Stimulated activated effector memory CD8-positive, alpha-beta T cell treated with anti-CD3 and anti-CD28 coated beads, Interleukin-12 subunit alpha, Interleukin-12 subunit beta, amount 100 ng/mL, for 72 hours (primary cell): ENCODE measurements at places on chromosomes 3 and 15.

DNA sequence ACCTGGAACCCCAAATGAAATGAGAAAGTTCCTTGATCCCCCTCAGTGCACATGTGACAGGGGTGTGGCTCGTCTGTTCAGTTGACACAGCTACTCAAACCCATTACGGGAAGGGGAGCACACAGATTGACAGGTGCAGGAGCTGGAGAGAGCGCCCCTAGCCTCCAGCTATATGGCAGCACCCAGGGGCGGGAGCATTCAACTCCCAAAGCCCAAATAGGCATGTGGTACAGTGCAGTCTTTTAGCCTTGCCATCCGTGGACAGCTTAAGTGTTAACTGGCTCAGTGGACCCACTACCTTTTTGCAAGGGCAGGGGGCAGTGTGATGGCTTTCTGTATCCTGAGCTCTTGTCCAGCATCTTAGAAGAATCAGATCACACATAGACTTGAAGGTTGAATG, 1374.2 kb upstream of the ALCAM start:
- no peak for DNase-seq

- no peak for DNase-seq
Observed at GRCh38 chr3:12353796-12354525, 65.1 kb downstream of the PPARG start.

- DNase-seq: no peak
Observed at GRCh38 chr3:550471-550870, 353.9 kb downstream of the CHL1 start.

DNA sequence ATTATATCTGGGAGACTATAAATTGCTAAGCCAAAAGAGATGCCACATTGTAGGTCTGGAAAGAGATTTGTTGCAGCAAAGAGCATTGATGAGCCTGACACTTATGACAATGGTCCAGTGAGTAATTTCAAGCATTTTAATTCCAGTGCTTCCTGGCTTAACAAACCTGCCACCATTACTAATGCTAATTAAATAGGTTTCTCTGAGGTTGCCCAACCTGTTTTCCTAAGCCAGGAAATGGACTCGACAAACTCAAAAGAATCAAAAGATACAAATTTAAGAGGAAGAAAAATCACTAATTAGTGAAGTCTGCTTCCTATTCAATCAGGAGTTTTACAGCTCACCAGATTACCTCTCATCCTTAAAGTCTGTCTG, 36.7 kb upstream of the CTDSPL start:
- no peak for DNase-seq

GRCh38 chr3:154384479-154384878, 45.5 kb downstream of the GPR149 start:
- DNase-seq: no peak

DNA sequence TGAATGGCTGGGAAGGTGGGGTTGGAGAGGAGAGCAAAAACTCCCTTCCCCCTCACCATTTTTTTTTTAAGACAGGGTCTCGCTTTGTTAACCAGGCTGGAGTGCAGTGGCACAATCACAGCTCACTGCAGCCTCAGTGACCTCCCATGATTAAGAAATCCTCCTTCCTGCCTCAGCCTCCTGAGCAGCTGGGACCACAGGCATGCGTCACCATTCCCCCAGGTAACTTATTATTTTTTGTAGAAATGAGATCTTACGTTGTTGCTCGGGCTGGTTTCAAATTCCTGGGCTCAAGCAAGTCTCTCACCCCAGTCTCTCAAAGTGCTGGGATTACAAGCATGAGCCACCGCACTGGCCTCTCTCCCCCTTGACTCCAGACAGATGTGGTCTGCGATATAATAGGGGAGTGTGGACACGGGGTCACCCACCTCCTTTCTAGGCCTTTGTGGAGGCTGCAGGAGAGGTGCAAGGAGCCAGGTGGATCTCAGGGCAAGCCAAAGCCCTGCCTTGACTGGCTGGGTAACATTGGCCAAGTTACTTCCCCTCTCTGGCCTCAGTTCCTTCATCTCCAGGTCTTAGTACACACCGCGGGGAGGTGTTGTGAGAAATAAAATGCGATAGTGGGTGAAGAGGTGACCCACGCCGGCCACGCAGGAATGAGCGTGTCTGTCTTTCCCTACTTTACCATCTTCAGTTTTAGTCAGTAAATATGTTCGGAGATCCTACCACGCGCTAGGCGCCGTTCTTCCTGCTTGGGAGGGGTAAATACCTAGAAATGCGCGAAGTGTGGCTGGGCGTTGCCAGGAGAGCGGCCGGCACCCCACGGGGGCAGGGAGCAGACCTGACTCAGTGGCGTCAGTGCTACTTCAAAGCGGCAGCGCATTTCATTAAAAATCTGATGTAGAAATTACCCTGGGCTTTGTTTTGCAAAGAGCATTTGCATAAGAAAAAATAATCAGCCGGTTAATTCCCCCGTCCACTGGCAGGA, 20.2 kb upstream of the CORO2B start:
- DNase-seq: no peak

DNA sequence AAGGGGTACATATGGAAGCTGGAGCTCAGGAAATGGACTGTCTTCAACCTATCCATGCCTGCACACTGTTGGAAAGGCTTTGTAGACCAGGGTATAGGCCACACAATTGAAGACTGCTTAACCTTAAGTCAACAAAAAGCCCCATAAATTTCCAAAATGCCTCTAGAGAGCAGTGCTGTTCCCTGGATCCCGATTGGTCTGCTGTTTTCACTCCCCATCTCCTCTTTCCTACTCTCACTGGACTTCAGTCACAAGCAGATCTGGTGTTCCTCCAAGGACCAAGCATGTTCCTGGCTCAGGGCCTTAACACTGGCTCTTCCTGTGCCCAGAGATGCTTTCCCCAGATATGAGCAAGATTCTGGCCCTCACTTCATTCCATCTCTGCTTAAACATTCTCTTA, 22.8 kb upstream of the LRRC34 start:
- DNase-seq: no peak

- no peak for DNase-seq
Observed at GRCh38 chr15:81781395-81781794, 264.4 kb downstream of the MEX3B start.

GRCh38 chr3:50047426-50047825, 41.3 kb upstream of the RBM5 start:
- no peak for DNase-seq

- no peak for DNase-seq
Observed at GRCh38 chr3:63613561-63613960, 38.9 kb upstream of the SNTN start.

- peak; percentile 54 for DNase-seq
Observed at GRCh38 chr3:5057857-5058324, 64.2 kb upstream of the ARL8B start.

- no peak for DNase-seq
Observed at GRCh38 chr15:58562135-58562534, 130.3 kb downstream of the LIPC start.

DNA sequence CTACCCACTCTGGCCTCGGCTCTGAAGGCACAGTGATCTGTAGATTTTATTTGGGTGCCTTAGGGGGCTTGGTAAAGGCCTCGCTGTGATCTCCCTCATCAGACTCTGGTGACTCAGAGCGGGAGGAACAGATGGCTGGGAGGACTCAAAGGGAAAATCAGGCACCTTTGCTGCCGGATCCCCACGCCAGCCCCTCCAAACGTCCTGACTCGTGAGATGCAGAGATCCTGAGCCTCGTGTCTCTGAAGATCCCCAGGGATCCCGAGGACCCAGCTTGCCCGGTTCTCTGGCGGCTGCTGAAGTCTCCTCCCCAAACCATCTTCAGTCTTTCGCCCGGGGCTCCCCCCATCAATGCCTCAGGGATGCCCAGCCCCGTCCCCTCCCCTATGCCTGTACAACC, 32.8 kb downstream of the MUC20 start:
- DNase-seq: no peak

- no peak for DNase-seq
Observed at GRCh38 chr15:64703632-64703959, 71.8 kb downstream of the RBPMS2 start.

GRCh38 chr3:47590216-47590615, 11.6 kb upstream of the CSPG5 start:
- DNase-seq: no peak

DNA sequence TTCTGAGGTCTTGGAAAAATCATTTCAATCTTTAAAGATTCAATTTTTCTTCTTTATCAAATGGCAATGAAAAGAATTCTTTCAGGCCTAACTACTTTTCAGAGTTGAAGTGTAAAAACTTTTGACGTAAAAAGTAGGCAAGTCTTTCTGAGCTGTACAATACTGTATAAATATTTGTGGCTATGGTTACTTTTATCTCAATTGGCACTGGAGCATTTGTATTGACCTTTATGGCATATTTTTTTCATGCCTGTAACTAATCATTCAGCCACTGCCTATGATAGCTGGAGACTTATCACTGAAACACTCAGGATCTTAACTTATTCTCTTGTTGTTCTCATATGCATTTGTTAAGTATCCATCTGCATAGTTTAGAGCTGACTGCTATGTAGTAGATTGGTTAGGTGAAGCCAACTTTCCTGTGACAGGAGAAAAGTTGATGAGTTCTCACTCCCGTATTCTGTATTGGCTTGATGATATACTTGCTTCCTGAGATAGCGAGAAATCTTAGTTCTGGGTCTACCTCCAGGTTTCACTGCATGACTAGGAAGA, 290.4 kb upstream of the TBL1XR1 start:
- no peak for DNase-seq

DNA sequence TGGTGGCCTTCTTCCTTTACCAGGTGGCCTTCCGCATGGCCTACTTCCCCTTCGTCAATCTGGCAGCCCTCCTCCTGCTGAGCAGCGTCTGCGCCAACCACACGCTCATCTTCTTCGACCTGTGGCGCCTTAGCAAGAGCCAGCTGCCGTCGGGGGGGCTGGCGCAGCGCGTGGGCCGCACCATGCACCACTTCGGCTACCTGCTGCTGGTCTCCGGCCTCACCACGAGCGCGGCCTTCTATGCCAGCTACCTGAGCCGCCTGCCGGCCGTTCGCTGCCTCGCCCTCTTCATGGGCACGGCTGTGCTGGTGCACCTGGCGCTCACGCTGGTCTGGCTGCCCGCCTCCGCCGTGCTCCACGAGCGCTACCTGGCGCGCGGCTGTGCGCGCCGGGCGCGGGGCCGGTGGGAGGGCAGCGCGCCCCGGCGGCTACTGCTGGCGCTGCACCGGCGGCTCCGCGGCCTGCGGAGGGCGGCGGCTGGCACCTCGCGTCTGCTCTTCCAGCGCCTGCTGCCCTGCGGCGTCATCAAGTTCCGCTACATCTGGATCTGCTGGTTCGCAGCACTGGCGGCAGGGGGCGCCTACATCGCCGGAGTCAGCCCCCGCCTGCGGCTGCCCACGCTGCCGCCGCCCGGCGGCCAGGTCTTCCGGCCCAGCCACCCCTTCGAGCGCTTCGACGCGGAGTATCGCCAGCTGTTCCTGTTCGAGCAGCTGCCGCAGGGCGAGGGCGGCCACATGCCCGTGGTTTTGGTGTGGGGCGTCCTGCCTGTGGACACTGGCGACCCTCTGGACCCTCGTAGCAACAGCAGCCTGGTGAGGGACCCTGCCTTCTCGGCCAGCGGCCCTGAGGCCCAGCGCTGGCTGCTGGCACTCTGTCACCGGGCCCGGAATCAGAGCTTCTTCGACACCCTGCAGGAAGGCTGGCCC, 9.9 kb downstream of the DISP2 start:
- DNase-seq: peak; percentile 91

DNA sequence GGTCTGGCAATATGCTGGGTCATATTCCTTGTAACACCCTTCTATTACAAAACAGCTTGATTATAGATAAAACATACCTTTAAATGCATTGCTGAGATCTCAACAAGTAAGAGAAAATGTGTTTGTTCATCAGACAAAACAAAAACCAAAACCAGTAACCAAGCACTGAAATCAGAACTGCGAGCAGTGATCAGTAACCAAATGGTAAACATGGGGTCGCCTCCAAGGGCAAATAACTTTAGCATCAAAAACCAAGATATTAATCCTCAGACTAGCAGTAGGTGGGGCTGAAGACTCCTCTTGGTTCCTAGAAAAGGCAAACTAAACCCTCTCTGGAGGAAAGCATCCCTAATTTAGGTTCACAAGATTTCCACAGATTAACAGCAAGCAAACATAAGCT, 6.6 kb upstream of the HESX1 start:
- no peak for DNase-seq

- DNase-seq: no peak
Observed at GRCh38 chr3:131371688-131372066, 9.9 kb upstream of the NUDT16 start.

- no peak for DNase-seq
Observed at GRCh38 chr15:65275104-65275727, 11.5 kb downstream of the PARP16 start.

DNA sequence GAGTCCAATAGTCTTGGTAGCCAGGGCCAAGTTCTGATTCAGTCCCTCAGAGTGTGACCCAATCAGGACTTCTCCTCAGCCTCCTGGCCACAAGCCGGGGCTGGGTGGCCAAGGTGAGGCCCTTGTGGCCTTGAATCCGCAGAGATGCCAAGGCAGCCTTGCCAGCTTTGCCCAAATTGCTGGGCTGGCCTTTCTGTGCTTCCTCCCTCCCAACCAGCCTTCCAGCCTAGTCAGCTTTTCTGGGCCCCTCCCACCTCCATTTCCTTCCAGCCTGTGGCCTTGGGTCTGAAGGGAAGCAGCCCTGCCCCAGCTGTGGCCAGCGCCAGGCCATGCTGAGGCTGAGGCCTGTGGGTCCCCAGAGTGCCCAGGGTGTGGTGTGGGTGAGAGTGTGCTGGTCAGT, 34.3 kb upstream of the ANKDD1A start:
- DNase-seq: no peak

DNA sequence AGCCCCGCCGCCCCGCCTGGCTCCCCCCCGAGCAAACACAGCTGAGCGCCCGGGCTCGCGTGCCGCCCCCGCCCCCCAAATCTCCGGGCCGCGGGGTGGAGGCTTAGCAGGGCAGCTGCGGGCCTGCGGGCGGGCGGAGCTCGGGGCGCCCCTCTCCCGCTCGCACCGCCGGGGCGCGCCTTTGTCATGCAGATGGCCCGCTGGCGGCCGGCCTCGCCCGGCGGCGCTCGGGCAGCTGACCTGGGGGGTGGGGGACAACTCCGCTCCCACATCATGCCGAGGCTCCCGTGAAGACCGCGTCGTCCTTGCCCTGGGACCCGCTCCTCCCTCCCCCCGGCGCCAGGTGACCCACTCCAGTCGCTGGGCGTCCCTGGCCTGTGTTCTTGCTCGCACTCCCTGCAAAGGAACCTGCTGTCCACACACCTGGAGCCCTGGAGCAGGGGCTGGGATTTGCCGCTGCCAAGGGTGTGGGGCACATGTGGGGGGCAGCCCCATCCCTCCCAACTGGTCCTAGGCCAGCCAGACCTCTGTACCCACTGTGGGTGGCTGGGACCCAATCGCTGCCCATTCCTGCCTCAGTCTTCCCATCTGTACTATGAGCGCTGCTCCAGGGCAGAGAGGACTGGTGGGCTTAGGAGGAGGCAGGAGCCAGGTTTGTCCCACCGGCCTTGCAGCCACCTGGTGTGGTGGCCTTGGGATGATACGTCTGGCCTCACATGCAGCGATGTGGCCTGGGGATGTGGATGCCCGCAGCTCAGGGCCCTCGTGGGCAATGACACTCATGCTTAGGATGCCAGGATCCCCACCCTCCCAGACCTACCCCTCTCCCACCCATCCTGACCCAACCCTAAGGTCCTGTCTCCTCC, 33.5 kb downstream of the DNAJB8 start:
- no peak for DNase-seq

- DNase-seq: no peak
Observed at GRCh38 chr3:149566292-149566975, 91.4 kb downstream of the WWTR1 start.

- peak; percentile 70 for DNase-seq
Observed at GRCh38 chr3:72633534-72633933, 214.7 kb downstream of the SHQ1 start.

GRCh38 chr3:22982981-22983587, 220.0 kb upstream of the UBE2E2 start:
- no peak for DNase-seq
